ENCODE measurements at places on chromosomes 3 and 15. TPM values are rescaled to one million over a fixed set of nuclear protein-coding genes. Genes with fewer than 3 reads are reported as not detected.

The VGLL3 gene
- 10.3 TPM for total RNA-seq

The GPR15 gene
- total RNA-seq, result not detected

The AGBL1 gene
- total RNA-seq, result not detected

The SEMA3B gene
- total RNA-seq, result 9.3 TPM

The TMEM158 gene
- total RNA-seq, result 24.2 TPM

The GOLGA6D gene
- total RNA-seq, result not detected

The LRRIQ4 gene
- total RNA-seq, result not detected

The MCTP2 gene
- total RNA-seq, result not detected

The SOX14 gene
- not detected for total RNA-seq

The LSAMP gene
- 0.06 TPM for total RNA-seq

The SLC28A1 gene
- 0.05 TPM for total RNA-seq

The NOX5 gene
- 0.31 TPM for total RNA-seq

The HYKK gene
- total RNA-seq, result 6.3 TPM

The LIPH gene
- total RNA-seq, result 8.1 TPM

Measured in A549 treated with CpdA at 1 μM for 4 hours (cell line).